ENCODE measurements at places on chromosomes 7 and 10.
A peak's percentile ranks its signal among the peaks of the same experiment; 100 is the strongest.

DNA sequence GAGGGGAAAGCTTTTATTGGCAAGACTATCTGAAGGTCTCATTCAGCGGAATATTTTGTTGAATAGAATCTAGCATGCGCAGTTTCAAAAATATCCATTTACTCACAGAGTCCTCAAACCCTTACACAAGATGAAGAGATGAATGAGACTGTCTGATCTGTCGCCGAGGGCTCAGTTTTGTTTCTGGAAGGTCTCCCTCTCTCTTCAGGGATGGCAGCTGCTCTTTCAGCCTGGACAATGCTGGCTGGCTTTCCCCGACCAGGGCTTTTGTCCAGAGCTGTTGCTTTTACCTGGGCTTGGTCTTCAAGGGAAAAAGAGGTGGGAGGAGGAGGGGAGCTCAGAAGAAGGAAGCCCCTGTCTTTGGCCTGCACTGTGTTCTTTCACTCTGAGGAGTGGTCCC lies 81.9 kb upstream of the BTBD16 start:
- no peak for DNase-seq

- no peak for DNase-seq
These were observed 45.2 kb downstream of the COL1A2 start for GRCh38 chr7:94439893-94440381.

- DNase-seq, result no peak
These were observed 235.2 kb downstream of the DGKI start for GRCh38 chr7:137611606-137612005.

DNA sequence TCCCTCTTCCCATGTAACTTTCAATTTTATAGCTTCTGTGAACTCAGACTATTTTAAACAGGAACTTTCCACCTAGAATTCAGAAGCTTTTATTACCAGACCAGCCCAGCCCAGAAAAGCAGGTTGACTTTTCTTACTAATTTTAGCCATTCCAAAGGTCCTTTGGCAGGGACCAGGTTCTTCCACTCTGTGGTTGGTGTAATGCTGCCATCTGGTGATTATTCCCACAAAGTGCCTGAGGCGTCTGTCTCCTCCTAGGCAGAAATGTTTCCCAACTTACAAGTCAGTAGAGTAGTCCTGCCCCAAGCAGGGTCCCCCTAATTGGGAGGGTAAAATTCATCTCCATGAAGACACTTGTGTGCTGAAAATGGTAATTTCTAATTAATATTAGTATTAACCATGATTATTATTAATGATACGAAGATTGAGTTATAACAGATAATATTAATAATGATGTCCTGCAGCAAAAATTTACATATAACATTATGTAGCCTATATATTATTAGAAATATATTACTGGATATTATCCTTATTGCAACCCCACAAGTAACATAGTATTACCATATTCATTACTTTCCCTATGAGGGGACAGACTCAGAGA lies 53.0 kb upstream of the PPP1R17 start:
- peak; percentile 4 for DNase-seq
